ENCODE measurements at places on chromosomes 6 and 20.

DNA sequence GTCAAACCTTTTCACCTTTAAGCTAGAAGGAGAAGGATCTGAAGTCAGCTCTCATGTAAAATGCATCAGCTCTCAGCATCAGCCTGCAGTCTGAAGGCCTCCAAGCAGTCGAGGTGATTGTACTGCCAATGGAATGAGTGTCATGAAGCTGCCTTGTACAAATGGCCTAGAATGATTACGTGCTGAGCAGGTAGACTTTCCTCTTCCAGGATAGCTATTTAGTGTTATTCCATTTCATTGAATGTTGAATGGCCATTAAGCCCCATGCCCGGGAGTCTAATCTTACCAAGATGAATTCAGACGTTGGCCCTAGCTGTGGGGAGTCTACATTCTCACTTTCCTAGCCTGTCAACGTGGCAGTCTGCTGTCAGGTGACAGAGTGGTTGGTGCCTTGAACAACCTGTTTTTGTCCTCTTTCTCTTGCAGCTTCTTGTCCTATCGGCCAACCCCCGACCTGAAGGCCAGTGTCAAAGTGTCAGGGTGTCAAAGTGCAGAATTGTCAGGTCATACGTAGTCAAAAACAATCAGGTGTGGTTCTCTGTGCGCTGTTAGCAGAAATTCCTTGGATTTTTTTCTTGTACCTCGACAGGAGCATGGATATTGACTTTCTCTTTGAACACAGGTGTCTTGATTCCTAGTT, 95.2 kb upstream of the TIAM2 start:
- no peak for DNase-seq

DNA sequence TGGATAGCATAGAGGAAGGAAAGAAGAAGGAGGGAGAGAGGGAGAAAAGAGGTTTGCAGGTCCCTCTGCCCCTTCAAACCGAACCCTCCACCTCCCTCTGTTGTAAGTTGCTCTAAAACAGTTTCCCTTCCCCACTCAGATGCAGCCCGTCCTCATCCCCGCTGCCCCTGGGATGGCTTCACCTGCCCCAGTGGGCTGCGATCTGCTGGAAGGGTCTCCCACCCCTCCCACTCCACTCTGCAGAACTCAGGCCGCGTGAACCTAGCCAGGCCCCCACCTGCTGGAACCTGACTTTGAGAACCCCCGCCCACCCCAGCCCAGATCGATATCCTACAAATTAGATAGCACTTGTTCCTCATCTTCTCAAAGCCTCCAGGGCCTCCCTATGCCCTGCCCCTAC, 190.8 kb downstream of the DLL1 start:
- DNase-seq = no peak

DNA sequence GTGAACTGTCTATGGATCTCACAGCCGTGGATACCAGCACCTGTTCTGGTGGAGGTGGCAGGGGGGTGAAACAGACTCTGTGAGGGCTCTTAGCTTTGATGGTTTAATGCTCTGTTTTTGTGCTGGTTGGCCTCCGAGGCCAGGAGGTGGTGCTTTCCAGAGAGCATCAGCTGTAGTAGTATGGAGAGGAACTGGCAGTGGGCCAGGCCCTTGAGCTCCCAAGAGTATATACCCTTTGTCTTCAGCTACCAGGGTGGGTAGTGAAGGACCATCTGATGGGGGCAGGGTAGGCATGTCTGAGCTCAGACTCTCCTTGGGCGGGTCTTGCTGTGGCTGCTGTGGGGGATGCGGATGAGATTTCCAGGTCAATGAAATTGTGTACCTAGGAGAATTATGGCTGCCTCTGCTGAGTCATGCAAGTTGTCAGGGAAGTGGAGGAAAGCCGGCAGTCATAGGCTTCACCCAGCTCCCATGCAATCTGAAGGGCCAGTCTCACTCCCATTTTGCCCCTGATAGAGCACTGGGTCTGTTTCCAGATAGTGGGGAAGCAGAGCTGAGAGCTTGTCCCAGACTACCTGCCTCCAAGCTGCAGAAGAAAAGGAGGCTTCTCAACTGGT, 102.7 kb upstream of the AHI1 start:
- DNase-seq = no peak

DNA sequence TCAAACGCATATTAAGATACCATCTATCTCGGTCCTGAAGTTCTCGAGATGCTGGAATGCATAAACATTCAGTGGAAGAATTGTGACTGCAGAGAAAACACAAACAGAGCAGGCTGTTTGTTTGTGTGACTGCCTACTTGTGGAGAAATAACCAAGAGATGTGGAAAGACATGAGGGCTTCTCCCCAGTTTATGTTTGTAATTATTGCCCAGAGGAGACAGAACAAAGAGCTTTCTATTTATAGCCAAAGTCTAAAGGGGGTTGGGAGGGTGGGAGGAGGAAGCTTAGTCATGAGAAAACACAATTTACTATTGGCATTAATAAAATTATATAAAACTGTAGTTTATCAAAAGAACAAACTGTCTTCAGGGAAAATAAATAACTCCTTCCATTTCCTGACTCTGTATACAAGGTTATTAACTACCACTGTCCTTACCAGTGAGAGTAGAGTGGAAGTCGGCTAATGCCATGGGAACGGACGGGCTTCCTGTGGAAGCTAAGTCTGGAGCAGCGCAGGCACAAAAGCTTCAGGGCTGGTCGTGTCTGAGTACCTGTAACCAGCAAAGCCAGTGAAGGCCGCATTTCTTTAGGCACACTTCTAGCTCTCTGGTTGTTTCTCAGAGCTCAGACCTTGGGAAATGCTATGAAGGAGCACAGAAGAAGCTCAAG, 200.2 kb upstream of the SUPT3H start:
- DNase-seq = no peak

DNA sequence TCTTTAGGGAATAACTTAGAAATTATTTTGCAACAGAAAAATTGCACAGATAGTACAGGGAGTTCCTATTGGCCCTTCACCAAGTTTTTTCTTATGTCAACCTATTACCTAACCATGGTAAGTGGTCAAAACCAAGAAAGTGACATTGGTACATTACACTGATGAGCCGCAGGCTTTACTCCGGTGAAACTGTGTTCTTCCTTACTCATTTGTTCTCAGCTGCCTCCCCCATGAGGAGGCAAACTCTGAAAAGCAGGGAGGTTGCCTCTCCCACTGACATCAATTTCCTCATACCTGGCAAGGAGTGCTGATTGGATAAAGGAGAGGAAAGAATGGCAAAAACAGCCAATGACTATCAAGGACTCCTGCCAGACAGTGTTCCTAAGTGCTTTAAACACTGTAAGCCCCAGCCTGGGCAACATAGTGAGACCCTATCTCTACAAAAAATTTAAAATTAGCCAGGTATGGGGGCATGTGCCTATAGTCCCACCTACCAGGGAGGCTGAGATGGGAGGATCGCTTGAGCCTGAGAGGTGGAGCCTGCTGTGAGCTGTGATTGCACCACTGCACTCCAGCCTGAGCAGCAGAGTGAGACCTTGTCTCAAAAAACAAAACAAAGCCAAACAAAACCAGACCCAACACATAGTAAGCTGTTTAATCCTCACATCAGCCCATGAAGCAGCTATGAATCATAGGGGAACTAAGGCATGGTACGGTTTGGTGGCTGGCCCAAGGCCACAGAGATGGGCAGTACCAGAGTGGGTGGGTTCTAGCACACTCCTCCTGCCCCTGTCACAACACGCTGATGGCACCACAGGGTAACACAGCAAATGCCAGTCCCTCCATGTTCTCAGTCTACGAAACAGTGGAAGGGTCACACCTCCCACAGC, 24.7 kb downstream of the C20orf203 start:
- DNase-seq = no peak

- DNase-seq = no peak
Measured at GRCh38 chr6:142696123-142697000, 248.6 kb downstream of the HIVEP2 start.

DNA sequence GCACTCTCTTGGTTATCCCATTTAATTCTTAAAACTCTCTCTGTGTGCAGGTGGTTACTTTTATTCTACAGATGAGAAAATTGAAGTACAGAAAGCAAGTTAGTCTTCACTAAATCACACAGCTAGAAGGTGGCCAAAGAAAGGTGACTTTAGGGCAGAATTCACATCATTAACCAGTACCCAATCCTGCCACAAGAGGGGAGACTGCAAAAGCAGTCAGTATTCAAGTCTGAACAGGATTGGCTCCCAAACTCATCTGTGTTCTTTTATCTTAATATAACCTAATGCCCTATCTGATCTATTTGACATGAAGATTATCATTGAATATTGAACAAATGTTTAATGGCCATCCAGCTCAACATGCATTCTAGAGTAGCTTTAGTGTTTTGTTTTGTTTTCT, 225.3 kb upstream of the FAM83B start:
- DNase-seq = no peak

DNA sequence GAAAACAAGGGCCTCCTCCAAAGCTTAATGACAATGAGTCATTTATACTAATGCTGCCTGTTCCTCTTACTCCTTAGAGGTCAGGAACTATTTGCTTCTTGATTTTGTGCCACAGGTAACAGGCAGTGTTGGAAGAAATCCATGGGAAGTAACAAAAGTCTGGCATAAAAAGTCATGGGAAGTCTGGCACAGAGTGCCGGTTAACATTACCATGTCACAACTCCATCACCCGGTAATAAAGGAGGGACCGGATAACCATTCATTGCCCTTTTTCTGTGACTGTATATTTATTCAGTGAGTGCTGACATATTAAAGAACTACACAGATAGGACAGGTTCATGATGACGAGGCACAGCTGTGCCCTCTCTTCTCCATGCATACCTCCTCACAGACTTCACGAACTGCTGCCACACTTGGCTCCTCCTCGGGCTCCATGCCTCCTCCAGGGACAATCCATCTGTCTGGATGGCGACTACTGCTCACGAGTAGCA, 50.9 kb downstream of the NUDT3 start:
- no peak for DNase-seq

DNA sequence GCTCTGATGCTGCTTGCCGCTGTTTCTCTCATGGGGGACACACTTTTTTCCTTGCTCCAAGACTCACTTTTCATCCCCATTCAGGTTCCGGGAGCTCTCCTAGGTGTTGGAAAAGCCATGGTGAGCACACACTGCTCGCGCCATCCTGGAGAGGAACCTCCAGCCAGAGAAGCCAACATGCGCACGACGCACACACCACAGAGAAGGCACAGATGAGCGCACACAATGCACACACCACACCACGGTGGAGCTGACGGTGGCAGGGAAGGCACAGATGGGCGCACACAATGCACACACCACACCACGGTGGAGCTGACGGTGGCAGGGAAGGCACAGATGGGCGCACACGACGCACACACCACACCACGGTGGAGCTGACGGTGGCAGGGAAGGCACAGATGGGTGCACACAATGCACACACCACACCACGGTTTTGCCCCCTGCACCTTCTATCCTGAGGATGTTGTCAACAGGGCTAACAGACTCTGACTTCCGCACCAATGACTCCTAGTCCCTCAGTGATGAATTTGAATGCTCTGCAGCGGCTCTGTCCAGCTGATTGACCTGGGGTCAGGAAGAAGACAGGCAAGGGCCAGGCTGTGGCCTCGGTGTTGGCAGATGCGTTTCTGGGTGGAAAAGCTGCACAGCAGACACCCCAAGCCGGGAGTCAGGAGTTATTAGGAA, 154.7 kb downstream of the ERMARD start:
- no peak for DNase-seq

DNA sequence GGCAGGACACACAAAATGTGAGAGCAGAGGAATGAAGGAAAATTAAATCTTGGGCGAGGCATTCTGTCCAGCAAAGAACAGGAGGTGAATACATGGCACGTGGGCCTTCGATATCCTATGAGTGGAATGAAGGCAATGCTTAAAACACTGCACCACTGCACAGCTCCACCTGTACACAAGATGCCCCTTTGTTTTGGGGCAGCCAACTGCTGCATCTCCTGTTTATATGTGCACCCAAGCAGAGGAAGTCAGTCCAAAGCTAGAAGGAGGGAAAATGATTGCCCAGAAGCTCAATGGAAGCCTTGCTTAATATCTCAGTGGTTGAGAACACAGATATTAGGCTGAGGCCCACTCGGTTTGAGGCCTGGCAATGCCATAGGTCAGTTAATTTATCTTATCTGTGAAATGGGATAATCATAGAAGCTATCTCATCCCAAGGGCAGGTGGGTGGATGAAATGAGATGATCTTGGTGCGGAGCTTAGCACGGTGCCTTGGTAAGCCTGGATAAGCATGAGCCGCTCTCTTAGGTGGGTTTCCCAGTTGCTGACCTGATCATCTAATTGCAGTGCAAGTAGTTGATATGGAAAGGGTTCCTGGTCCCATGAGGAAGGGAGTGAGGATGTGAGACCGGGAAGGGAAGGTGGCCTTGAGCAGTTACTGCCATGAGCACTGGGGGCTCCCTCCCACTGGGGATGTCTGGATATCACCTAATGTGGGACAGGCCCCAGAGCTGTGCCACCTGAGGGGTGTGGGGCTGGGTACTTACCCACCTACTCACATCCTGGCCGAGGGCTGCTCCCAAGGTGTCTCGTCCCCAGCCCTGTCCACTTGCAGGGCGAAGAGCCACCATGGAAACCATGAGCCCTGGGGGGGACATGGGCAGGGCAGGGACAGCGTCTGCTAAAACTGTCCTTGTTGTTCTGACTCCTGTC, 9.9 kb downstream of the BANF2 start:
- no peak for DNase-seq

DNA sequence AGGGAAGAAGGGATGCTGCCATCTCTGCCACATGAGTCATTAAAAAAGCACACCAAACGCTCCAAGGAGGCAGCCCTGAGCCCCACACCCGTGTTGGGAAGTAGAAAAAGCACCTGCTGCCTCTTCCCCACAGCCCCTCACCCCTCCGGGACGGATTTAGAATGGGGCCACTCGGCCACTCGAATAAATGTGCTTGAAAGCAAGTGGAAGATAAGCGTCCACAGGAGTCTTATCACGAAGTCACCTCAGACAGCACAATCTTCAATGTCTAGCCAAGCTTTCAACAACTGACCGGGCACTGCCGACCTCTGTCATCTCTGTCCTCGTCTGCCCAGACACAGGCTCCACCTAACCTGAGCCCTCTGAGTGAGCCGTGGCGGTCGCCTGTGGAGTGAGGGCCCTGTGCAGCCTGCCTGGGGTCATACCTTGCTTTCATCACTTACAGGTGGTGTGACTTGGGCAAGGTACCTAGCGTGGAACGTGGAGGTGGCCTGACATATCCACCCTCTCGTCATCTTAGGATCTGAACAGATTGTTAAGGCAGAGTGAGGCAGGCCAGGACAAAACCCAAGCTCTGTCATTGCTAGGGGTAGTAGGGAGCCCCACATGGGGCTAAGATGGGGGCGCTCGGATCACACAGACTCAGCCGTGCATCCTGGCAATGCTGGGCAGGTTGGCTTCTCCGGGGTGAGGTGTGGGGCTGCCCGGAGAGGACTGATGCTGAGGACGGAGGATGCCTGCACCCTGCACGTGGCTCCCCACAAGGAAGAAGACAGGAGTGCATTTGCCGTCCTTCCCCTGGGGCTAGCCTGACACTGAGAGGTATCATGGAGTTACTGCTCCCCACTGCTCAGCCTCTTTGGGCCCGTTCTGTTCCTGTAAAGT, 34.8 kb downstream of the PSMG4 start:
- DNase-seq = no peak

- no peak for DNase-seq
Measured at GRCh38 chr6:74834967-74835366, 370.9 kb downstream of the COL12A1 start.

Data from forelimb muscle (tissue), 1 donor.